ENCODE measurements at places on chromosomes 7 and 10.

- no peak for DNase-seq
Observed at GRCh38 chr10:71393841-71394475, 2.8 kb upstream of the CDH23 start.

DNA sequence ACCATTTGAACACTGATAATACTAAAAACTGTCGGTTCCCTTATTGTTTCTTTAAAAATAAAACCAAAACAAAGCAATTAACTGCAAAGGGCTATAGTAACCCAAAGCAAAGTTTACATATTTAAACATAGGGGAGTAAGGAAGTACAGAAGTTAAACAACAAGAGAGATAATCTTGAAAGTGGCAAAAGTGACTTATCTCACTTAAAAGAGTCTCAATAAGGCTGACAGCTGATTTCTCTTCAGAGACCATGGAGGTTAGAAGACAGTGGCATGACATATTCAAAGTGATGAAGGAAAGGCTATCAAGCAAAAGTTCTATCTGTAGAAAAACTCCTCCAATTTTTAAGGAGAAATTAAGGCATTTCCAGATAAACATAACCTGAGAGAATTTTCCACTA, 233.5 kb upstream of the HDAC9 start:
- no peak for DNase-seq

DNA sequence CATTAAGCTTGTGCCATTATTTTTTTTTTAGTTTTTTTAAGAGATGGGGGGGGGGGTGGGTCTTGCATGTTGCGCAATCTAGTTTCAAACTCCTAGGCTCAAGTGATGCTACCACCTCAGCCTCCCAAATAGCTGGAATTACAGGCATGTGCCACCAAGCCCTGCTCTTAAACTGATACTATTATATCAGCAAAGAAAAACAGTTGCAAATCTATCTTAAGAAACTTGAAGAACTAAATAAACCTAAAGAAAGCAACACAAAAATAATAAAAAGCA, 47.5 kb downstream of the BRAF start:
- no peak for DNase-seq

GRCh38 chr10:100805543-100806355, 60.4 kb downstream of the PAX2 start:
- DNase-seq, result no peak

- no peak for DNase-seq
Observed at GRCh38 chr7:55031075-55031474, 12.3 kb downstream of the EGFR start.

- no peak for DNase-seq
Observed at GRCh38 chr10:34615770-34616169, 199.3 kb downstream of the PARD3 start.

GRCh38 chr7:111041577-111041976, 49.4 kb upstream of the LRRN3 start:
- no peak for DNase-seq

DNA sequence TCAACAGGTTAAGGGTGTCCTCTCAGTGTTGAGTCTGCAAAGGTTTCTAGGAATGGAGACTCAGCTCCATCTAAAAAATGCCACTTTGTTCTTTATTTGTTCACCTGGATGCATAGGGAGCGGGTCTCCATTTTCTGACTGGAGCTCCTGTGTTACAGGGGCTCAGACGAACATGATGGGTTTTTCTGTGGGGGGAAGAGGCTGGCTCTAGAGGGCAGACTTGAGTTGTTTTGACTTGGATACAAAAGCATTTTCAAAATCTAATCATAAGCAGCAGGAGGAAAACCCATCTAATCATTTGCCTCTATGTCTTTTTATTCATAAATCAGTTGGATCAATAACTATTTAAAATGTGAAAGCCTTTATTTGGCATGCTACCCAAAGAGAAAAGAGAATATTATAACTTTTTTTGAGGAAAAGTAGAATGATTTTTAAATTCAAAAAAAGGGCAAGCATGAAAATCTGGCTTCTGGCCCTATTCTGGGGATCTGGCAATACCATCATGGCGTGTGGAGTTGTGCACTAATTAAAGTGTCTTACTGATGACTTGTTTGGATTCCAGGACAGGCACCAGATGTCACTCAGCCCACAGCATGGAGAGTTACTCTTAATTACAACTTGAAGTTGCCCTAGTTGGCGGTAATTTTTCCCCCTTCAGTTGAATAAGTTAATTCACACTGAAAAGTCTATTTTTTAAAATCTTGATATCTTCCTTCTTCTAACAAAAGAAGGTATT, 594.9 kb downstream of the REEP3 start:
- DNase-seq, result no peak

- DNase-seq, result peak; percentile 76
Observed at GRCh38 chr10:115402699-115403098, 309.5 kb downstream of the ATRNL1 start.

DNA sequence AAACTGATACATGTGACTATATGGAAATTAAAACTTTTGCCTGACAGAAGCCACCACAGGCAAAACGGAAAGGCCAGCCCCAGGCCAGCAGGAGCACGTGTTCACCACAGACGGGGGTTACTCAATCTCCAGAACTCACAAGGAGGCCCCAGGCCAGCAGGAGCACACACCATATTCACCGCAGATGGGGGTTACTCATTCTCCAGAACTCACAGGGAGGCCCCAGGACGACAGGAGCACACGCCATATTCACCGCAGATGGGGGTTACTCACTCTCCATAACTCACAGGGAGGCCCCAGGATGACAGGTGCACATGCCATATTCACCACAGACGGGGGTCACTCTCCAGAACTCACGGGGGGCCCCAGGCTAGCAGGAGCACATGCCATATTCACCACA, 61.5 kb downstream of the NKX6-2 start:
- DNase-seq, result no peak

DNA sequence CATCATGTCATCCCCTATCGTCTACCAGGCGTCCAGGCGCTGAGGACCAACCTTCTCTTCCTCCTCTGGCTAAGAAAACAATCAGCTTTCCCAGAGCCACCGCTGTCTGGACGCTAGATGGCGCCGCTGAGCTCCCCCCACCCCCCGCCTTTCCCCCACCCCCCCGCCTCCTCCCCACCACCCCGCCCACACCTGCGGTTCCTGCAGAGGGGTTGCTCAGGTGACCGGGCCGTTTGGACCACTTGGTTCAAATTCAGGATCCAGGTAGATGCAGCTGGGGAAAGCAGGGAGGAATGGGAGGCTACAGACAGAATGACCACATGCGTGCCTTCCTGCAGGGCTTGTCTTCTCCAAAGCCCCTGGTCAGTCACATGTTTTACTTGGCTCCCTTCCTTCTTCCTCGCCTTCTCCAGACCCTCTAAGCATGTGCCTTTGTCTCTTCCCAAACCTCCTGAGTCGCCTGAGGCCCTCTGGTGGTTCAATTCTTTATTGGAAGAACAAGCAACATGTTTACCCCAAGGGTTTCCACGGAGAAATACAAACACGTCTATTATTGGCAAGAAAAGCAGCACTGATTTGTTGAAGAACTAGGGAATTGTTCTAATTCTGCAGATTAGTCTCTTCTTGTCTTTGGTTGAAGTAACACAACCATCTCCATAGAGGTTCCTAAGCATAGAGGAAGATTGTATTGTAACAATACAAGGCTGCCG, 24.7 kb downstream of the AOC1 start:
- DNase-seq, result peak; percentile 3

- DNase-seq, result no peak
Observed at GRCh38 chr10:121615435-121615793, 17.2 kb upstream of the FGFR2 start.
